ENCODE measurements at places on chromosomes 7 and 10.

- DNase-seq = no peak
Measured at GRCh38 chr10:12971001-12971788, 30.3 kb downstream of the CCDC3 start.

DNA sequence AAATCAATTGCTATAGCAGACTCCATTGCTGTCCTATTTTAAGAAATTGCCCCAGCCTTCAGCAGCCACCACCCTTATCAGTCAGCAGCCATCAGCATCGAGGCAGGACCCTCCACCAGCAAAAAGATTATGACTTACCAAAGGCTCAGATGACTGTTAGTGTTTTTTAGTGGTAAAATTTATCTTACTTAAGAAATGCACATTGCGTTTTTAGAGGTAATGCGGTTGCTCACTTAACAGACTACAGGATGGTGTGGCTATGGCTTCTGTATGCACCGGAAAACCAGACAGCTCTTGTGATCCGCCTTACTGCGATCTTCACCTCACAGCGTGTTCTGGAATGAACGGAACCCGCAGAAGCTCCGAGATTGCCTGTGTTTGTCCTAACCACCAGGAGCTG is 58.1 kb downstream of the WDR37 start:
- no peak for DNase-seq

GRCh38 chr10:23917251-23917840 is 291.6 kb upstream of the KIAA1217 start:
- no peak for DNase-seq

DNA sequence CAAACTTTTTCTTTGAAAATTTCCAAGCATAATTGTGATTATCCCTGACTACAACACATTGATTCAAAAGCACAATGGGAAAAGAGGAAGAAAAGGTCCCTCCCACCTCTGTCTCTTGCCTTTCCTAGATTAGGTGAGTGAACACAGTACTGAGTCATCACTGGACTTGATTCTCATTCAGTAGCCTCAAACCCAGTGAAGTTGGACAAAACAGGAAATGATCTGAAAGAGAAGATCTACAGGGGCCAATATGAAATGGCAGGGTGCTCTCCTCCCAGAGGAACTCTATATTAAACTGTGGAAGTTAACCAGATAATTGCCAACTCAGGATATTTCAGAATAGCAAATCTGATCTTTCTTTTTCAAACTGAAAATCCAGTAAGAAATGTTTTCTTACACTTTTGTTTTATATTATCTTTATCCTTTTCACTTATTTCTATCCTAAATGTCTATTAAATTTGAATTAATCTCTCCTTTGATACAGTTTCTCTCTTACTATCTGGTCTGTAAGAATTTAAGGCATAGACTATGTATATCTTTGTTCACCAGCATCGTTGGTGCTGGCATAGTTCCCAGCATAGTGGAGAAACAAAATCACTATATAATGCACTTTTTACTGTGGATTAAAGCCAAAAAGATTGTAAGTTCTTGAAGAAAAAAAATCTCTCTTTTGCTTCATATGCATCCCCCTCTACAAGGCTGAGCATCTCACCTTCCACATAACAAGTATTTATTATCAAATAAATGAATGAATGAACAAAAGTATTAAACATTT is 41.4 kb upstream of the IKZF1 start:
- no peak for DNase-seq

DNA sequence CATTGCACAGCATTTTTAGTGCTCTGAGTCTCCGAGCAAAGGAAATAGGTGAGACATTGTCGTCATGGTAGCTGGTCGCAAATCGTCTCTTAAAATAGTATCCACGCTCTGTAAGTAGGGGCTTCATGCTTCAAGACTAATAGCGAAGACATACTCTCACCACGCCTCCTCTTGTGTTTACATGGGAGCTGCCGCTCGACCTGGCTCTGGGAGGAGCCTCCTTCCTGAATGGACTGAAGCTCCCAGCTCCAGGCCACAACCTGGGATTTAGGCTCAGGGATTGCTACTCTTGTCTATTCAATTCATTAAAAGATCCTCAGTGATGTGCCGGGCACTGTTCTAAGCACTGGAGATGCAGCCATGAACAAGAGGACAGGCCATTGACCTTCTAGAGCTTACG is 196.1 kb upstream of the GALNT17 start:
- no peak for DNase-seq

DNA sequence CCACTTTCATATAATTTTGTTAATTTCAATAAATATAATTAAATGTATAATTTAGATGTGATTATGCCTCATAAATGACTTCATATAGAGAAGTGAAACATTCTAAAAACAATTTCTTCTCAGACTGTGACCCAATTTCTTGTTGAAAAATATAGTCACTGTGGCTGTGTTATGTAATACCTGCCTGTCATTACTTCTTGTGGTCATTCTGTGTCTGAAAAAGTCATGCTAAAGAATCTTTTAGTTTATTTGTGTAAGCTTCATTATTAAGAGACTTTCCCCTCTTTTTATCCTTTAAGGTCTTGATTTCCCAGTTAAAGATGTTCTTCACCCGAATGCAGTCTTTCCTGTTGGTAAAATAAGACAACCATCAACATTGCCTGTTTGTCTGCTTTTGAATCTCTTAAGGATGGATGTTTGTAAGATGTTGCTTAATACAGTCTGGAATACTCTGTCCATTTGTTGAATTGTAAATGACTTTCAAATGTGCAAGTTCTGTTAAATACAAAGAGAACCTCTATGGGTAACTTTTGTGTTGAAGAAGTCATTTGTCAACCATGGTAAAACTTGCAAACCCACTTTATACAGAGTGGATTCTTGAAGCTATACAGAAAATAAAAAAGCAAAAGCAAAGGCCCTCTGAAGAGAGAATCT is 16.0 kb downstream of the KAT6B start:
- DNase-seq = no peak

GRCh38 chr7:6015917-6016652 is 7.0 kb downstream of the AIMP2 start:
- no peak for DNase-seq

DNA sequence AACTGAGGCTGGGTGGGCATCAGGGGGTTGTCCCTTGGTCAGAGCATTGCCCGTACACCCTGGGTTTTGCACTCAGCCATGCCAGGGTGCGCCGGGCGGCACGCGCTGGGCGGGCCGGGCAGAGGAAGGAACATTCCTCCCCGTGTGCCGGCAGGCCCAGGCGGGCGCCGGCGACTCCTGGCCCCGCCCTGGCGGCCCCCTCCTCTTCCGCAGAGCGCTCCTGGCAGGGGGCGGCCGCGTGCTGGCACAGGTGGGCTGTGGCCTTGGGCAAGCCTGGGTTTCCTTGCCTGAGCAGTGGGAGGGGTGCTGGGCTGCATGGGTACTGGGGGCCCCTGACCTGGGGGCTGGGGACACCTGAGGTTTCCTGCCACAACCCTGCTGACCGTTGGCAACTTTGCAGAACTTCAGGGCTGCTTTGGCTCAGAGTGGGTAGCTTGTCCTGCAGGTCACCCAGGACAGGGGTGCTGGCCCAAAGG is 3.9 kb downstream of the LFNG start:
- no peak for DNase-seq

GRCh38 chr7:40969641-40970040 is 733.2 kb downstream of the INHBA start:
- no peak for DNase-seq

- DNase-seq = no peak
Measured at GRCh38 chr10:91930939-91931338, 7.4 kb downstream of the BTAF1 start.

- no peak for DNase-seq
Measured at GRCh38 chr10:30176182-30176581, 116.8 kb upstream of the JCAD start.

GRCh38 chr10:115628616-115629015 is 535.5 kb downstream of the ATRNL1 start:
- no peak for DNase-seq

DNA sequence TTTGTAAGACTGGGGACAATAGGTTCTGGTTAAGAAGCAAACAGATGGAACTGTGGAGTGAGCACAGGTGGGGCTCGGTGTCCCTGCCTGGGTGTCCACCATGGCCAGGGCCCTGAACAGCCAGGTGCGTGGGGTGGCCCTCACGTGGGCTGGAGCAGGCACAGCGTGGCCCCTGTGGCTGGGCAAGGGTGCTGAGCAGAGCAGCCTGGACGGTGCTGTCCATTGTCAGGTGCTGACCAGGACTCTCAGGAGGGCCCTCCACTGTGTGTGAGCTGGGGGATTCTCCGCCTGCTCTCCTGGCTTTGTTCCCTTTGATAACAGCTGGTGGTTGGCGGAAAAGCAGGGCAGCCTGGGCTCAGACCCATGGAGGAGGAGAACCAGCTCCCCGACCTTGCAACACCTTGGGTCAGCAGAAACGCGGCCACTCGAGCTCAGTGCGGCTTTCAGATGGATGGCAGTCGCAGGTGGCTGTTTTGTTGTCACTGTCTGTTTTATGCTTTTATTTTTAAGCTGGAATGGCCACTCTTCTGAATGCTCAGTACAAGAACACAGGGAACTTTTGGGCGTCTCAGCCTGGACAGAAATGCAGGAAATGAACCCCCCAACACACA is 273.9 kb upstream of the ADARB2 start:
- DNase-seq = no peak

DNA sequence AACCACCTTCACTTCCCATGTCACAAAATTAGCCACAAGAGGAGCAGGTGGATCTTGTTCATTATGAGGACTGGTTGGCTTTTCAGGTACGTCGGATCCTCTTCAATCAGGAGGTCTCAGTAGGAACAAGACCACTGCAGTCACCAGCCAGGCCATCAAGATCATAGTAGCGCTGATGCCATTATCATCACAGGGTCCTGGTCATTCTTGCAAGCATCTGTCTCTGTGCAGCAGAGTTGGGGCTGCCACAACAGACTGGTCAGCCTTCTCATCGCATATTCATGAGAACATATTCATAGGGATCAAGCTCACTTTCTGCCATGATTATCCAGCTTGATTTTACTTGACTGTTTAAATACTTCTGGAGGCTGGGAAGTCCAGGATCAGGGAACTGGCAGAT is 67.1 kb downstream of the ADCYAP1R1 start:
- DNase-seq = no peak

- DNase-seq = no peak
Measured at GRCh38 chr7:157522954-157523353, 186.2 kb downstream of the DNAJB6 start.

DNA sequence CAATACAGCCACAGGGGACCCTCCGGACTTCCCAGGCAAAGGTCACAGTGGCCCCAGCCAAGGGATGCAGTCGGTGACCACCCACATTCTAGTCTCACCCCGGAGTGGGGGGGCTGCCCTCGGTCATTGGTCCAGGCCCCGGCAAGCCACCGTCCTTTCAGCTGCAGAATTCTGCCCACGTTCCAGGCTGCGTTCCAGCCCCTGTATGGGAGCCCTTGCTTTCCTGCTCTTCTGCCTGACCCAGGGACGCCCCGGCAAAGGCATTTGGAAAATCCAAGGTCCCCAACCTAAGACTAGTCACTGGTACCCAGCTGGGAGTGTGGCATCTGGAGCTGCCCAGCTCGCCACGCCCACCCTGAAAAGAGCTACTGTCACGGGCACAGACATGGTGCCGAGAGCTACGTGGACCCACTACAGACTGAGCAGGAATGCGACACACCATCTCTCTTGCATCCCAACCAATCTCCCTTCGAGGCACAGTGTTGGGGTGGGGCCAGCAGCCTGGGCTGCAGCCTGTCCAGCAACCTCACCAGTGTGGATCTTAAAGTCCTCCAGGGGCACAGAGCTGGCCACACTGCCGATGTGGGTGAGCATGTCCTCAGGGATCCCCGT is 18.6 kb downstream of the OGDHL start:
- DNase-seq = no peak

- no peak for DNase-seq
Measured at GRCh38 chr10:44955413-44956070, 4.1 kb upstream of the RASSF4 start.

DNA sequence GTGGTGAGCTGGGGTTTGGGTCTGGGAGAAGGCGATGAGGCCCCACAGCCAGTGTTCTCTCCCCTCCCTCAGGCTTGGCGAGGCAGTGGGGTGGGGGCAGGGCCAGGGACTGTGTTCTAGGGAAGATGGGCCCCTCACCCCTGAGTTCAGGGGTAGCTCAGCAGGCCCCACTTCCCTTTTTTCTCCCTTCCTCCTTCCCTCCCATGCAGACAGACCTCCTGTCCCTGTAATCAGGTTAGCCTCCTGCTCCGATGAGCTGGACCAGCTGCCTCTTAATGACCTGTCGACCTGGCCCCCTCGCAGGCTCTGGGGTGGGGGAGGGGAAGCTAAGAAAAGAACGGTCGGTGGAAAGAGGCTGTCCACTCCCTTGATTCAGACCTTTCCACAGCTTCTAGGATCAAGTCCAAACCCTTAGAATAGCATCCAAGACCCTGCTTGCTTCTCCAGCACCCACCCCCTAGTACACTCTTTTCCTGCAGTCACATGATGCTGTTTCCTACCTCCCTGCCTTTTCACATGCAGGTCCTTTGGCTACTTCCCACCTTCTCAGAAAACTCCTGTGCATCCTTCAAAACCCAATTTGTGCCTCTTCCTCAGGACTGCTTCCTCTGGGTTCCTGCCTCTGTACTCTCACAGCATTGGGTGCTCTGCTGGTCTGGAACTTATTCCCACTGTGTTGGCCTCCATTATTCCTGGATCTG is 64.1 kb downstream of the ZMIZ1 start:
- DNase-seq = no peak

DNA sequence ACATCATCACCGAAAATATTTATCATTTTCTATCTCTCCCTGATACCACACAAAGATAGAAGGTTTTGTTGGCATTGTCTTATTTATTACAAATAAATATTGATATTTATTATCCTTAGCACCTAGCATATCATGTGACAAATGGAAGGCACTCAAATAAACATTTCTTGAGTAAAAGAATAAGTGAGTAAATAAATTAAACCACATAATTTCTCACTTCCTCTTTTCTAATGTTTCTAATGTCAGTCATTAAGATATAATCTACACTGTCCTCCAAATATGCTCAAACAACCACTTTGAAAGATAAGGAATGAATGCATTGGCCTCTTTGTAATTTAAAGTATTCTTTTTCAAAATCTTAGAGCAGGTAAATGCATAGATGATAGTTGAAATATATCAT is 1027.8 kb upstream of the LRRTM3 start:
- no peak for DNase-seq

- DNase-seq = no peak
Measured at GRCh38 chr10:43226851-43227845, 39.7 kb downstream of the RASGEF1A start.

DNA sequence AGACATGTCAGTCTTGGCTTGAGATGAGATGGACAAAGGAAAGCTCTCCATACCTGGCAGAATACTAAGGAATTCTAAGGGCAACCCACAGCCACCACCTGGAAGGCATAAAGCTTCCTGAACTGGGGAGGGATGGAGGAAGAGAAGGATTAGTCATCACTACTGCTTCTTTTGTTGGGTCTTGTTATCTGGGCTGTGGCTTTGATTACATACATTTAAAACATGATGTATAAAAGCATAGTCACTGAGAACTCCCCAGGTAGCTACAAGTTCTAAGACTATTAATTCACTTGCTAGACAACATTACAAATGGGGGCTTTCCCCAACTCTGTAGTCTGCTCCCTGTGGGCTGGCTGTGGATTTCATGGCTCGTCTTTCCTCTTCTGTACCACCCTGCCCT is 58.2 kb downstream of the RBM33 start:
- DNase-seq = no peak

All from activated T-helper 9 cell treated with anti-CD3 and anti-CD28 coated beads, Interleukin-2, amount 50 U/mL, for 16 hours (primary cell).